ENCODE measurements at places on chromosomes 12 and 14.

GRCh38 chr12:39502726-39503125 is 59.8 kb upstream of the KIF21A start:
- DNase-seq, result no peak

GRCh38 chr14:89397569-89398230 is 19.3 kb downstream of the FOXN3 start:
- DNase-seq, result no peak

DNA sequence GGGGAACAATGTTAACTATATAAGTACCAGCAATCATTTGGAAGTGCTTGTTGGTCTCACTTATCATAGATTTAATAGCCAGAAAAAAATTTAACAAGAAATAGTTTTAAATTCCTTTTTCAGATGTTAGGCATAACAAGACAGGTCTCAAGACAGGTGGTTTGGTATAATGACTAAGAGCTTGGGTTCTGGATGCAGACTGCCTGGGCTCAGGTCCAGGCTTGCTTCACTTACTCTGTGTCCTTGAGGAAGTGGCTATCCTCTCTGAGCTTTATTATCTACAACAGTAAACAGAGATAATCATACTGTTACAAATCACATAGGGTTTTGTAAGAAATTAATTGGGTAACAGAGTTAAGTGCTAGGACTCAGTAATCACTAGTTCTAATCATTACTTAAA is 338.0 kb upstream of the FLRT2 start:
- no peak for DNase-seq

- no peak for DNase-seq
Observed at GRCh38 chr12:14605401-14605989, 37.8 kb upstream of the PLBD1 start.

DNA sequence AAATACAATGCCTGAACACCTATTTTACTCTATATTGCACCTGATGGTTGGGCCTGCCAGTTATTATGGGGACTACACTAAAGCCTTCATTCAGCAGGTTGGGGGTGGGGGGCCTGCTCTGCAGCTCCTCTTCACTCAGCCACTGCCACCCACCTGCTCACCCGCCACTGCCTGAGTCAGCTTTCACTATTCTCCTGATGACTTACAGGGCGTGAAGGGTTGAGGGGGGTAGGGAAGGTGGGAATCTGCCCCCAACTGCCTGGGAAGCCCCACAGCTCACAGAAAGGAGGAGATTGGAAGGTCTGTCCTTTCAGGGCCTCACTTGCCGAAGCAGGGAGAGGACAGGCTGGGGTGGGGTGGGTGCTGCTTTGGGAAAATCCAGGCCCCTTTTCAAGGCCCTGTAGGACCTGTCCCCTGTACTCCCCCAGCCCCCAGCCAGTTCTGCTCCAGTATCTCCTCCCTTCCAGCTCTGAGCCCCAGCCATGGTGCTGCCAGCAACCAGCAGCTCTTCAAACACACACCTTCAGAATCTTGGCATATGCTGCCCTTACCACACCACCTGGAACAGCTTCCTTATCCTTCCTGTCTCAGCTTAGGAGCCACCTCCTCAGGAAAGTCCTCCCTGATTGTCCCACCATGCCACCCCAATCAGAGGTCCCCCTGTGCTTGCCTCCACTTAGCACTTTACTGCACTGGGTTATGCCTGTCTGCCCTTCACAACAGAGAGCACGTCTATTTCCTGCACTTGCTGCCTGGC is 33.1 kb downstream of the IRF2BPL start:
- no peak for DNase-seq

All from stimulated activated CD8-positive, alpha-beta memory T cell treated with anti-CD3 and anti-CD28 coated beads, Interleukin-4, amount 100 ng/mL, for 1 hour (primary cell).